ENCODE measurements at places on chromosomes 3 and 15.
A peak's percentile ranks its signal among the peaks of the same experiment; 100 is the strongest.

DNA sequence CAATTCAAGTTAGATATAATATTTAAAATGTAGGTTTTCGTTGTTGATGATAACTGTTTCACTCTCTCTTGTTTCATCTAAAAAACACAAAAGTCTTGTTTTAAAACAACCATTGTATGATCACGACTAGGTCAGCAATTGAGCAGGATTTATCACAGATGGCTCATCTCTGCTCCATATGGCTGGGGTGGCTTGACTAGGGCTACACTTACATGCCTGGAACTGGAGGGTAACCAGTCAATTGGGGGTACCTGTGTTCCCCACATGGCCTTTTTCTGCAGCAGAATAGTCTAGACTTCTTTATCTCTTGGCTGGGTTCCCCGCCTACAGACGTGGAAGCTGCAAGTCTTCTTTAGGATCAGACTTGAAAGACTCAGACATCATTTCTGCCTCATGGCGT, 103.9 kb downstream of the ARPP21 start:
- no peak for DNase-seq

- DNase-seq = no peak
These were observed 21.7 kb downstream of the RPLP1 start for GRCh38 chr15:69474291-69474690.

DNA sequence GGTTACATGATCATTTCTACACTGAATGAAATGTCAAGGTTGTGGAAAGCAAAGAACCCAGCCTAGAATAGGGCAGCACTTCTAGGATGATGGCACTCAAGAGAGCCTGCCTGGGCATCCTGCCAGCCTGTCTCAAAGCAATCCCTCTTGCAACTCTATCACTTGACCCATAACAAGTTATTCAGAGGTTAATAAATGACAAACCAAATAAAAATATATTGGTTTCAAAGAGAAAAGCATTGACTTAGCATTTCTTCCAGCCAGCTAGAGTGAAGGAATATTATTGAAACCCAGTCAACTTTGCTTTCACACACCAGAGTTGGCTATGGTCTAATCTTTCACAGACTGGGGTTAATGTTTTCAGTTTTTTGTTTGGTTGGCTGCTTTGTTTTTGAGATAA, 214.6 kb upstream of the UBE2E2 start:
- DNase-seq = no peak

GRCh38 chr3:40516201-40516600, 8.6 kb upstream of the ZNF621 start:
- no peak for DNase-seq

- DNase-seq = no peak
These were observed 265.2 kb upstream of the UBE2E1 start for GRCh38 chr3:23540600-23540999.

DNA sequence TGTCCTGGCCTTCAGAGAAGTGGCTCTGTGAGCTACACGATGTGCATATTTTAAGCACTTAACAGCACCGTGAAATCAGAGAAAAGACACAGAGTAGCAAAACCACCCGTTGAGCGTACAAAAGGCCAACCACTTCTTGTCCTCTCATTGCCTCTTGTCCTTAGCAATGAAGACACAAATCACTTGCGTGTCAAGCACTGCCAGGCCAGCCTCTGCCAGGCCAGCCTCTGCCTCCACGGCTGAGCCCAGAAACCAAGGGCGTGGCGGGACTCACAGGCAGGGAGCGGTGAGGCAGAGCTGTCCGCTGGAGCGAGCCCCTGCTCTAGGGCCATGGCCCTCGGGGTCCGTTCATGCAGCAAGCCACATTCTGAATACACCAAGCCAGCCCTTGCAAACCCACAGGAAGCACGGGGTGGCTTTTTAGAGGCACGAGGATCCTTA, 4.0 kb downstream of the MUC4 start:
- DNase-seq = no peak

GRCh38 chr3:21435871-21436270, 315.1 kb downstream of the ZNF385D start:
- no peak for DNase-seq

DNA sequence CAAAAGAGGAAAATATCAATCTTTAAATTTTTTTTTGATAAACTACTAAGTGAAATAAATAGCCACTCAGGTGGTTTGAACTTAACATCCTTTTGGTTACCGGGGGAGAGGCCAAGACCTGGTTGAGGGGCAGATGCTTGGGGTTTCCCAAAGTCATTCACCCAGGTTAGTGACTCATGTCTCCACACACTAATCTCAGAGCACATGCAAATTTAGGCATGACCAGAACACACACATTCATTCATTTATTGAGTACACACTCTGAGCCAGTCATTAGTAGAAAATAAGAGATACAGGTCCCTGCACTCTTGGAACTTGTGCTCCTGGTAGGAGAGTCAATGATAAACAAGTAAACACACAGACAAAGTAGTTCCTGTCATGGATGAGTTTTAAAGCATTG, 7.3 kb downstream of the ILDR1 start:
- DNase-seq = no peak

- DNase-seq = no peak
These were observed 10.4 kb upstream of the KLF13 start for GRCh38 chr15:31316135-31316795.

DNA sequence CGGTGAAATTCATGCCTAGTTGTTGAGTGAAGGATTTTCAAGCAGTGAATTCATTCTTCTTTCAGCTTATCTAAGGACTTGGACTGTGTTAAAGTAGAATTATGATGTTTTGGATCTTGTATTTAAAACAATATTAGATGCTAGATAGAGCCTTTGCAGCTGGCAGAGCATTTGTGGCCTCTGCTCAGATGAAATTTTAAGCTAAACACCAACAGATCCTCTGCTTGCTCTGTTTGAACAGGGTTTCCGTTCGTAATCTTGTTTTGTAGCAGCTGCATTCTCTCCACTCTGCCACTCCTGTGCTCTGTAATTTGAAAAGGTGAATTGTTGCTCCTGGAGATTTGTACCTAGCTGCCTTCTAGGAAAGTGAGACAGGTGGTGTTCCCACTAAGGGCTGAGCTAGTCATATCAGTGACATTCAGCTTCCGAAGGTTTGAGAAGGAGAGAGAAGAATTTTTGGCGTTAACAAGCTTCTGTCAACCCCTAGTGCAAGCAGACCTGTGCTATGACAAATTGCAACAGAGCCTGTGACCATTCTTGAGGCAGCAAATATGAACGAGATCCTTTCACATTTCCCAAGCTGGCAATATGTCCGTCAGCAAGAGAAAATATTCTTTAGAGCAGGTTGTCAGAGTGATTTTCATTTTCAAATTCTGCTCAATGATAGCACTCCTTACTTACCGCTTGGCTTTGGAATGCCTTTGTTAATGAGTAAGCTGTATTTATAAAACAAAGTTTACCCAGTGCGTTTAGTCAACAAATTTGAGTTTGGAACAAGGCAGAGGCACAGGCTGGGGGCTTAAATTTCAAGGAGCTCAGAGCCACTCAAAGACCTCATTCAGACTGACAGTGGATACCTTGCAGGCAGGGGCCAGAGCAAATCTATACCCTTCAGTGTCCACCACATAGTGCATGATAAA, 5.3 kb downstream of the CHST2 start:
- no peak for DNase-seq

GRCh38 chr15:25422021-25422420, 16.8 kb downstream of the UBE3A start:
- DNase-seq = no peak

GRCh38 chr3:112687616-112688015, 46.7 kb upstream of the CCDC80 start:
- DNase-seq = no peak

- DNase-seq = no peak
These were observed 267.5 kb downstream of the PDCD6IP start for GRCh38 chr3:34065901-34066300.

DNA sequence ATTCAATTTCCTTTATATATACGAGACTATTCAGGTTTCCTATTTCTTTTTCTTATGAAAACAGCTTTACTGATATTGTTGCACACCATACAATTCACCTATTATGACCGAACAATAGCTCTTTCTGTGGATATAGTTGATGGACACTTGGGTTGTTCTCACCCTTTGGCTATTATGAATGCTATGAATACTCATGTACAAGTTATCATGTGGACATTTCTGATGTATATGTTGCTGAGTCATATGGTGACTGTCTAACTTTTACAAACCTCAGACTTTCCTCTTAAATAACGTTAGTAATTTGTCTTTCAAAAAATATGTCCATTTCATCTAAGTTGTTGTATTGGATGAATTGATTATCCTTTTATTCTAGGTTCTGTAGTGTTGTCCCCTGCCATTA, 15.7 kb upstream of the USF3 start:
- DNase-seq = no peak

GRCh38 chr15:50145451-50145872, 26.4 kb upstream of the ATP8B4 start:
- no peak for DNase-seq

DNA sequence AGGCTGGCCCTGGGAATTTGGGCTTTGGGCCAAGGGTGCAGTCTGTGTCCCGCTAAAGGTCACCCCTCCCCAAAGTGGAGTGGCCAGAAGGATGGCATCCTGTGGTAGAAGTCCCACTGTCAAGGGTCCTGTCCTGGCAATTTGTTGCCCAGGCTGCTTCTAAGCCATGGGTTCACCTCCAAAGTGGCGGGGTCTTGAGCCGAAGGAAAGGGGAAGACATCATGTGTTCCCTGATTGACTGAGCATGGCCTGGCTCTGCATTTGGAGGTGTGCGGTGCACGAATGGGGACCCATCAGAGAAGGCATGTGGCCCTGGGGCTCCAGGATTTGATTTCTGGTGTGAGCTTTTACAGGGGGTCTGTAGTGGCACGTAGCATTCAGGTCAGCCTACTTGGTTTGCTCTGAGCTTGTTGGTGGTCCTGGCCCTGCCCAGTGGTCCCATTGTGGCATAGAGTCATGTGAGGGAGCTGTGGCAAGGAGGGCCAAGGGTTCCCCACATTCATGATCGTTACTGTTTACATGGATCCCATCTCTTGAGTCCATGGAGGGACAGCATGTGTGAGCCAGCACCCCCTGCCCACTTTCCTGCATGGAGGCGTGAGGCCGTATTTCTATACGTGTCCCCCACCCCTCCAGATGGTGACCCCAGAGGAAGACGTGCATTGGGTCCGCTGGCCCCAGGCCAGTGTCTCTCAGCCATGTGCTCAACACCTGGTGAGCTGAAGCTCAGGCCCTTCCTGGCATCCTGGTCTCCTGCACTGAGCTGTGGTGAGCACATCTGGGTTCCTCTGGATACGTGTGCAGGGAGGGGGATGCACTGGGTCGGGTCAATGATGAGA, 225.1 kb downstream of the SNRPN start:
- DNase-seq = no peak

DNA sequence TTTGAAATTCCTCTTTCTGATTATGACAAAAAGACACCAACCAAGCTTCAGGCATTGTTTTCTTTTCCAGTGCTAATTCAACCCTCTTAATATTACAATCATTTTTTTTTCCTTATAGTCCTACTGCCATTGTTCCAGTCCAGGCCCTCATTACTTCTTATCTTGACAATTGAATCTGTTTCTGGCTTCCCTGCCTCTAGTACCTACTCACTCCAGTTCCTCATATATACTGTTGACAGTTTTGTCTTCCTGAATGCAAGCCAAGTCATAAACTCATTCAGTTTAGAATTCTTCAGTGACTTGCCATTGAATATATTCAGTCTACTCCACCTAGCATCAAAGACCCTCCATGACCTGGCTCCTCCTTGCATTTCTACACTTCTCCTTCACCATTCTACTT, 507.4 kb downstream of the FGF12 start:
- no peak for DNase-seq

- no peak for DNase-seq
These were observed 91.7 kb downstream of the FRMD4B start for GRCh38 chr3:69294014-69294766.

GRCh38 chr15:73323374-73323955, 45.3 kb downstream of the HCN4 start:
- no peak for DNase-seq

- DNase-seq = peak; percentile 13
These were observed 619 bp downstream of the TTBK2 start for GRCh38 chr15:42919799-42920518.

GRCh38 chr15:52546031-52546751, 17.5 kb upstream of the MYO5A start:
- DNase-seq = no peak

DNA sequence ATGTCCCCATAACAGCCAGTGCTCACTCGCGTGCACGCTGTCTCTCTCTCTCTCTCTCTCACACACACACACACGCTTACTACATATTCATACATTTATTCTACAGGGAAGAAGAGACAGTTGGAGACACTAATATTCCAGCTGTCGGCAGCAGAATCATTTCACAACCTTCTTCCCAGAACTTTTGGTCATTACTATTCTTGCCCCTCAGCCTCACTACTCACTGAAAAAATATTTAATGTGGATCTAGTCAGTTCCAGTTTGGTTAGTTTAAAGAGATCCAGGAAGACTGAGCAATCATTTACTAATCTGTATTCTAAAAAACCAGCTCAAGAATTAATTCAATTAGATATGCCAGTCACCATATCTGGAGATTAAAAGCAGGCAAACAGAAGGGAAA, 394.9 kb downstream of the PTPRG start:
- no peak for DNase-seq

DNA sequence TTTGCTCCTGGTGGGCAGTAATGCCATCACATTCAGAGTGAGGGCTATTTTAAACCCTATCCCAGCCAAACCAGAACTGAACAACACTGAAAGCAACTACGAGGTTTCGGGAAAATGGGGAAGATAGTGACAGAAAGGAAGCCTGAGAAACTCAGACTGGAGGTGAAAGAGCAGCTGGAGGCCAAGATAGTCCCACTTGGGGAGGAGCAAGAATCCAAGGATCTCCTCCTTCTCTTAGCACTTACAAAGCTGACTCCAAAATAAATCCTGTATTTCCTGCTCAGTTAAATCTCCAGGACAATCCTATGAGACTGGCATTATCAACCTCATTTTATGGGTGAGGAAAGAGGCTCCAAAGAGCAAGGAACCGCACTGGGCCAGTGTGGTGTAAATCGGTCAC, 14.1 kb upstream of the SETMAR start:
- no peak for DNase-seq

Measured in stimulated activated CD4-positive, alpha-beta T cell treated with anti-CD3 and anti-CD28 coated beads, Interleukin-2, amount 100 ng/mL, for 48 hours (primary cell).